ENCODE measurements at places on chromosomes 2 and 18. TPM values are rescaled to one million over a fixed set of nuclear protein-coding genes. Genes with fewer than 3 reads are reported as not detected.

- H3K27ac ChIP-seq, result no peak overlapping the region
- no peaks in the 10 kb centered on the region for H3K36me3 ChIP-seq
These were observed 3.1 kb downstream of the PAIP2B start for GRCh38 chr2:71223767-71224333.

DNA sequence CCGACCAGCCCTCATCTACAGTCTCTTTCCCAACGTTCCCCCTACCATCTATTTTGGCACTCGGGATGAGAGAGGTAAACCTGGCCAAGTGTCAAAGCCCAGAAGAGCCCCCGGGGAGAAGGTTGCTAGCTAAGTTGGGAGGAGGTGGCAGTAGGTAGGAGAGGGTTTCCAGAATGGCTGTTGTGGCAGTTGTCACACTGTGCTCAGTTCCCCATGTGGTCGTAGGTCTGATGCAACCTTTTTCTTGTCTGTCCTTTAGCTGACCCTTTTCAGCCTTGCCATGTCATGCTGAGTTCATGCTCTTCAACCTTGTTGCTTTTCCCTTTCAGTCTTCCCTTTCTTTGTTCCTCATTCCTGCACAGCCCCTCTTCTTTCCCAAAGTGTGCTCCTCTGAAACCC lies 34.5 kb downstream of the TTLL4 start:
- no peak overlapping the region for H3K27ac ChIP-seq
- no peak overlapping the region for H3K4me3 ChIP-seq
- DNase-seq, result no peak

GRCh38 chr2:8437228-8437948 lies 244.5 kb upstream of the ID2 start:
- no peaks in the 10 kb centered on the region for H3K36me3 ChIP-seq
- H3K27me3 ChIP-seq, result no peaks in the 10 kb centered on the region
- DNase-seq, result peak; percentile 41
- H3K4me1 ChIP-seq, result no peaks in the 10 kb centered on the region
- H3K4me3 ChIP-seq, result no peak overlapping the region

- H3K36me3 ChIP-seq, result no peaks in the 10 kb centered on the region
- H3K4me1 ChIP-seq, result peaks cover 3% of the 10 kb centered on the region
- H3K27ac ChIP-seq, result peak overlapping the region; percentile 48
- H3K4me3 ChIP-seq, result no peak overlapping the region
These were observed 25.2 kb downstream of the MOCOS start for GRCh38 chr18:36212301-36213171.

GRCh38 chr18:48800466-48800865 lies 150.3 kb downstream of the SMAD7 start:
- peak; percentile 56 for DNase-seq
- H3K27me3 ChIP-seq, result no peaks in the 10 kb centered on the region
- H3K4me1 ChIP-seq, result peaks cover 18% of the 10 kb centered on the region
- H3K36me3 ChIP-seq, result no peaks in the 10 kb centered on the region
- H3K27ac ChIP-seq, result peak overlapping the region; percentile 86
- H3K4me3 ChIP-seq, result no peak overlapping the region

GRCh38 chr2:190693533-190694232 lies 44.8 kb downstream of the NAB1 start:
- H3K36me3 ChIP-seq, result no peaks in the 10 kb centered on the region
- no peaks in the 10 kb centered on the region for H3K4me1 ChIP-seq
- no peak overlapping the region for H3K4me3 ChIP-seq
- H3K27ac ChIP-seq, result no peak overlapping the region

GRCh38 chr2:66462501-66462825 lies 27.5 kb downstream of the MEIS1 start:
- DNase-seq, result no peak
- H3K36me3 ChIP-seq, result peaks cover 4% of the 10 kb centered on the region
- H3K27ac ChIP-seq, result no peak overlapping the region
- H3K4me3 ChIP-seq, result no peak overlapping the region

GRCh38 chr2:28610583-28611201 lies 114.8 kb downstream of the PLB1 start:
- H3K27ac ChIP-seq, result peak overlapping the region; percentile 77
- H3K4me1 ChIP-seq, result no peaks in the 10 kb centered on the region
- no peaks in the 10 kb centered on the region for H3K36me3 ChIP-seq
- H3K4me3 ChIP-seq, result no peak overlapping the region
- DNase-seq, result peak; percentile 93
- H3K27me3 ChIP-seq, result no peaks in the 10 kb centered on the region

DNA sequence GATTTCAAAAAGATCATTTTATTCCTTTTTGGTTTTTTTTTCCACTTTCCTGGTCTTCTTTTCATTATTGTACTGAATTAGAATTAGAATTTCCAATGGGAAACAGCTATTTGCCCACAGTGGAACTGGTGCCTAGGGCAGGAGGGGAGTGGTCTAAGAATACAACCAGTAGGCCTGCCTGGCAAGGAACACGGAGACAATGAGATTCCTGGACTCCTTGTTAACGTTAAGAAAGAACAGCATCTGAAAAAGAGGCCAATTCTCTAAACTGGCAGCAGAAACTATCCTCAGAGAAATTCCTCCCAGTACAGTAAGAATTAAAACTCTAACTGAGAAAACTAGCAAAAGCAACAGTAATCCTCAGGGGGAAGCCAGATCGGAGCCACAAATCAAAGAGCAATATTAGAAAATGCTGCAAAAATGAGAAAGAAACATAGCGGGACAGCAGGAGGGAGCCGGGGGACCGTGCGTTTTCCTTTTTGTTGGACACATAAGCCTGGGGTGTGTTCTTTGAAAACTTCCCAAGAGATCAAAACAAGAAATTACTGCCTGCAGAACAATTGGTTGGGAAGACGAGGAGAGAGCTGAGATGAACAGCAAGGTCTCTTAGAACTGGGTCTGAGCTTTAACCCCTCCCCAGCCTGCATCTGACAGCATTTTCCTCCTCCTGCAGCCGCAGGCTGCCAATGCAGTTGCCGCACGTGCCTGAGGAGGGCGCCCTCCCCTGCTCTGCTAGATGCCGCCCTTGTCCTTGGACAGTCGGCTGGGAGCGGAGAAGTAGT lies 776.0 kb downstream of the TSN start:
- DNase-seq, result no peak
- H3K27me3 ChIP-seq, result no peaks in the 10 kb centered on the region
- no peak overlapping the region for H3K4me3 ChIP-seq
- no peak overlapping the region for H3K27ac ChIP-seq
- H3K36me3 ChIP-seq, result no peaks in the 10 kb centered on the region
- H3K4me1 ChIP-seq, result no peaks in the 10 kb centered on the region

GRCh38 chr2:133484106-133484505 lies 84.2 kb downstream of the NCKAP5 start:
- H3K36me3 ChIP-seq, result no peaks in the 10 kb centered on the region
- no peaks in the 10 kb centered on the region for H3K27me3 ChIP-seq
- H3K27ac ChIP-seq, result no peak overlapping the region
- no peaks in the 10 kb centered on the region for H3K4me1 ChIP-seq

DNA sequence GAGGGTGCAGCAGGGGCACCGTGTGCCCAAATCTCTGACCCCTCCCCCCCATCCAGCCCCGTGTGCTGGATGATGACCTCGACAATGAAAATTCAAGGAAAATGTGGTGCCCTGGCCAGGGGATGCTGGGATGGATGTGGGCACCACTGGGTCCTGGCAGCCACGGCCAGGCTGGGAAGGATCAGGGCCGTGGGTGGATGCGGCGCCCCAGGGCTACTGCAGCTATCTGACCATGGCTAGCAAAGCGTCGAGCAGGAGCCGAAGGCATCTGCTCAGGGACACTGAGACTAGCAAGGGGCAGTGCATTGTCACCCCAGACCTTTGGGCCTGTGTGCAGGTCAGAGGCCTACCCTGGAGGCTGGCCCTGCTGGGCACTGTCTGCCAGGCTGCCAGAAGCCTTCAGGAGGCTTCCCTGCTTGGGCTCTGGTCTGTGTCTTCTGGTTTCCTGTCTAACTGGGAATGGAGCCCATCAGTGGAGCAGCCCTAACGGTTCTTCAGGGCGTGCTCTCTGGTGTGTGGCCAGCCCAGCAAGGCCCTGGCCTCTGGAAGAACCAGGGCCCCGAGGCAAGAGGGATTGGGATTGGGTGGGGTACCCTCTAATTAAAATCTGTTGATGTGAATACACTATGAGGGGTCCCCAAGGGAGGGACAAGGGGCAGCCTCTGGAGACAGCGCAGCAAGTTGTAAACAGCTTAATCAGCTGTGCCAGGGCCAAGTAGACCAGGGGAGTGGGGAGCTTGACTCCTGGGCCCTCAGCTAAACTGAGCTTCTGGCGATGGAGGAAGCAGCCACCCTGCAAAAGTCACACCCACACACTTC lies 98.0 kb downstream of the STPG4 start:
- no peak for DNase-seq
- H3K4me1 ChIP-seq, result peaks cover 41% of the 10 kb centered on the region
- H3K4me3 ChIP-seq, result no peak overlapping the region
- H3K36me3 ChIP-seq, result peaks cover 29% of the 10 kb centered on the region
- H3K27ac ChIP-seq, result peak overlapping the region; percentile 86

DNA sequence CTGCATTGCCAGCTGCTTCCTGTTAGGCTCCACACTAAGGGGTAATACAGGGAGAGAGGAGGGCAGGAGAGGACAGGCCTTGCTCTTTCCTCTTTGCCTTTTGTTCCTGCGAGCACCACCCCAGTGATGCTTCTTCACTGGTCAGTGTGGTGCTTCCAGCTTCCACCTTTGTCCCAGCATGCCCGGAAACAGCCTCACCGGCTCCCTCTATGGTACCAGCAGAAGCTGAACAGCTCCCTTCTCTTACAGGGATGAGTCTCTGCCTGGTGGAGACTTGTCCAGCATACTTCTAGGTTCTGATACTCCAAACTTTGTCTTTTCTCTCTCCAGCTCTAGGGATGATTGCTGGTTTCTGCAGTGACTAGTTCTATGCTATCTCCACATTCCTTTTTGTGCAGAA lies 413.3 kb downstream of the TSN start:
- H3K36me3 ChIP-seq, result no peaks in the 10 kb centered on the region
- no peak overlapping the region for H3K4me3 ChIP-seq
- DNase-seq, result no peak

- H3K4me3 ChIP-seq, result no peak overlapping the region
- H3K27me3 ChIP-seq, result no peaks in the 10 kb centered on the region
- H3K36me3 ChIP-seq, result no peaks in the 10 kb centered on the region
- H3K4me1 ChIP-seq, result no peaks in the 10 kb centered on the region
- H3K27ac ChIP-seq, result no peak overlapping the region
These were observed 43.7 kb downstream of the POU3F3 start for GRCh38 chr2:104897515-104898184.

DNA sequence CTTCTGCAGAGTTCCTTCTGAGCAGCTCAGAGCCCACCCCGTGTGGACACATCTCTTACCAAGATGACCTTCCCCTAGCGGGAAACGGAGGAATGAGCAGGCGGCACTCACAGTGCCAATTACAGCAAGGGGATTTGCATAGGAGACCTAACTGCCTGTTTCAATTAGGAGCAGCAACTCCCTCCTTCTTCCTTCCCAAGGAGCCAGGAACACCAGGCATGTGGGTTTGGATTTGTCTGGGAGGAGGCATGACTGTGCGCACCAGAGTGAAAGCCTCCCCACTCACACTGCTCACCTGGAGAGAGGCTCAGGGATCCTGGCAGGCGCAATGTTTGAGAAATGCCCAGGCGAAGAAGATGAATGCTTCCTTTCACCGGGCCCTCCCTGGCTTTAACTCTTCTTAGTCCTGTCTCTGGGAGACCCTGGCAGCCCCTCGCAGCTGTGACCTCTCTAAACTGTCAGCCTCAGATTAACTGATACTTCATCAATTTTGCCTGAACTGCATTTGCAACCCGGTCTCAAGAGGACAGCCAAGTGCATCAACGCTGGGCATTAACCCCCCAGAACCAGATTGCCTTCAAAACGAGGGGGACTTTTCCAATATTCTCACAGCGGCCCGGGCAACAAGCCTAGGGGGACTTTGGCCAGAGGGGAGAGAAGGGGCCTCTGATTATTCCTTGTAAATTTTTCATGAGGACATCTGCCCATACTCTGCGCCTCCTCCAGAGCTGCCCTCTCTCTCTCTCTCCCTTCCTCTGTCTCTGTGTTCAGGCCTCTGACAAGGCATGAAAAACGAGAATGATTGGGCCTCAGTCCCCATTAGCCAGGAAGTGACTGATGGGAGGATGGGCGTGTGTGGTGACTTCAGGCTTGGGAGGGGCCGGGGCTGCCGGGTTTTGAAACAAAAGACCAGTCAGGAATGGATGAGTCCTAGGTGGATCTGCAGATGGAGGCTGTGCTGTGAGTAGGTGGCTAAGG lies 93.8 kb downstream of the CMPK2 start:
- H3K27me3 ChIP-seq, result no peaks in the 10 kb centered on the region
- H3K36me3 ChIP-seq, result no peaks in the 10 kb centered on the region
- no peaks in the 10 kb centered on the region for H3K4me1 ChIP-seq
- no peak overlapping the region for H3K27ac ChIP-seq

DNA sequence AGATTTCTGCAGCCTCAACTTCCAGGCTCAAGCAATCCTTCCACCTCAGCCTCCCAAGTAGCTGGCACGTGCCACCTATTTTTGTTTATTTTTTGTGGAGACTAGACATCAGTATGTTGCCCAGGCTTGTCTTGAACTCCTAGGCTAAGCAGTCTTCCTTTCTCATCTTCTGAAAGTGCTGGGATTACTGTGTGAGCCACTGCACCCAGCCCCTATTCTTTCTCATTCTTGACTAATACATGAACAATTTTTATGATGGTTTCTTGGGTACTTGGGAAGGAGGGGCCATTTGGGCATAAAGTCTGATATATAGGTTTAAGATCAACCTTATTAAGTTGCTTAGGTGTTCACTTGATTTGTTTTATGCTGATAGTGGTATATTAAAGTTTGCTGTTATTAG lies 26.2 kb downstream of the EPC2 start:
- H3K4me1 ChIP-seq, result peaks cover 25% of the 10 kb centered on the region
- H3K4me3 ChIP-seq, result no peak overlapping the region
- DNase-seq, result no peak
- no peak overlapping the region for H3K27ac ChIP-seq

GRCh38 chr2:43123981-43124686 lies 102.3 kb downstream of the ZFP36L2 start:
- no peak overlapping the region for H3K27ac ChIP-seq
- H3K36me3 ChIP-seq, result no peaks in the 10 kb centered on the region
- H3K4me1 ChIP-seq, result peaks cover under 1% of the 10 kb centered on the region
- no peaks in the 10 kb centered on the region for H3K27me3 ChIP-seq
- no peak overlapping the region for H3K4me3 ChIP-seq

The GPR35 gene
- total RNA-seq, result not detected

The KATNAL2 gene
- total RNA-seq, result not detected

The SH3RF3 gene
- total RNA-seq, result 53.5 TPM

The FAM117B gene
- total RNA-seq, result 30.1 TPM

The GAD1 gene
- 0.96 TPM for total RNA-seq

Data from ascending aorta (tissue), 2 donors.